Activated CD4-positive, alpha-beta T cell treated with anti-CD3 and anti-CD28 coated beads, Interleukin-2, amount 50 U/mL, for 1 hour (primary cell): ENCODE measurements at places on chromosomes 3 and 15.

DNA sequence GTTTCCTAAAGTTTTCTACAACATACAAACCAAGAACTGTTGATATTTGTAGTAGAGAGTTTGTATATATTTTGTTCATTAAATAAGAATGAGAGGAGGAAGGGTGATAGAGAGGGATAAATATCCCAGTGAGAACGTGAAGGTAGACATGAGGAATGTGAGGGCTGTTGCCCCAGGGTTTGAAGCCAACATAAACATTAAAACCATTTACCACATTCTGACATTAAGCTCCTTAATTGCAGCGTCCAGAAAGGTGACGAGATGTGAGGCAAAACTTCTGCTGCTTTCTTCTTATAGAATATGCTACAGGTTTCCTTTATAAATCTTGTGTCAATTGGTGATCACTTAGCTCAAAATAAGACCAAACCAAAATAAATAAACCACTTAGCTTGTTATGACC, 267.8 kb upstream of the CNTN4 start:
- no peak for DNase-seq

- DNase-seq, result no peak
Measured at GRCh38 chr3:151476344-151477018, 15.6 kb upstream of the IGSF10 start.

- DNase-seq, result no peak
Measured at GRCh38 chr3:39154280-39155021, 1.1 kb upstream of the CSRNP1 start.

- no peak for DNase-seq
Measured at GRCh38 chr3:165503825-165504224, 307.6 kb upstream of the SLITRK3 start.

GRCh38 chr3:53939813-53940212, 48.2 kb upstream of the SELENOK start:
- no peak for DNase-seq

DNA sequence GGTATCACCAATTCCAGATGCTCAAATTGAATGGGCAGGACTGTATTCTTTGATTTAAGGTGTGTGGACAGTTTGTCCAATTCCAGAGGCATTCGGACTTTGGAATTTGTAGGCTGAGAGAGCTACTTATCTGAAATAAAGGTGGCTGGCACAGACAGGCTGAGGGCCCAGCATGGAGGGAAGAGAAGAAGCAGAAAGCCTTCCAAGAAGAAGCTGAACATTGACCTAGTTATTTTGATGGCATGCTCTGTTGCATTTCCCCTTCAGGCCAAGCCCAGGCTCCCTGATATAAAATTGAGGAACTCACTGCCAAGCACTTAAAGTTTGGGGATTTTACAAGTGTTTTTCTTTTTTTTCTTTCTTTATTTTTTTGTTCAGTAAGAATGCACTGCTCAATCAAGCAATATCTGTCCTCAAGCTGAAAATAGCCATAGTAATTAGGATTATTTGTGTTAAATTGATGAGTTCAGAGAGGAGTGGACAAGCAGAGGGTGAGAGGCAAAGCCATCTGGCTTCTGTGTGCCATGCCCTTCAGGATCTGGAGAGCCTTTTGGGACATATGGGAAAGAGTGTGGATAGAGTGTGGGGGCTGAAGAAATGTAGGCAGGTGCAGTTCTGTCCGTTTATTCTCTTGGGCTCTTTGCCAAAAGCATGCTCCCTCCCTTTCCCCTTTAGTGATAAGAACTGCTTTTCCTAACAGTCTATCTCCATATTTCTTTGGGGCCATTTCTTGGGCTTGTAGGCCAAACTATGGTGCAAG, 148.9 kb downstream of the OXSM start:
- no peak for DNase-seq

GRCh38 chr15:50304836-50305235, 39.3 kb upstream of the HDC start:
- no peak for DNase-seq

DNA sequence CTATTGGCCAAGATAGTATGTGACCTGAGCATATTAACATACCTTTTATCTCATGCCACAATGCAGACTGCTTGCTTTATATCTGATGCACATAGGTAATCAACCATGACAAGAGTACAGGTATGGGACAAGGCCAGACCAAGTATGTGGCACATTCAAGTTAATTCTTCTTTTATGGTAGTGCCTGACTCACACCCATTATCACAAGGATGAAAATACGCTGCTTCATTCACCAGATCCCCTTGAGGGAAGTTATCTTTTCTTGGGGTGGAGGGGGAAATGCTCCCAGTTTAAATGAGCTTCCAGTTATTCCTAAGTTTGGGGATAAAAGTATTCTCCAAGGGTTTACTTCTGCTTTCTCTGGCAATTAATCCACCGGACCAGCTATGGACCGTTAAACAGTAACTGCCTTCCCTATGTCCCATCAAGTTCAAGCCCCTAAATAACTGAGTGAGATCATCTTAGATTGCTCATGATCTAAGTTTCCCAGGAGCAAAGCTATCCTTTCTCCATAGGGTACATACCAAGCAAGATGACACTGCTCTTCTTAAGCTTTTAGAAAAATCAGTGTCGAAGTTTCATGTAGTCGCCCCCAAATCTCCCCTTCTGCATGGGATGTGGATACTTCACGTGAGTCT, 1.9 kb downstream of the COL8A1 start:
- DNase-seq, result no peak

DNA sequence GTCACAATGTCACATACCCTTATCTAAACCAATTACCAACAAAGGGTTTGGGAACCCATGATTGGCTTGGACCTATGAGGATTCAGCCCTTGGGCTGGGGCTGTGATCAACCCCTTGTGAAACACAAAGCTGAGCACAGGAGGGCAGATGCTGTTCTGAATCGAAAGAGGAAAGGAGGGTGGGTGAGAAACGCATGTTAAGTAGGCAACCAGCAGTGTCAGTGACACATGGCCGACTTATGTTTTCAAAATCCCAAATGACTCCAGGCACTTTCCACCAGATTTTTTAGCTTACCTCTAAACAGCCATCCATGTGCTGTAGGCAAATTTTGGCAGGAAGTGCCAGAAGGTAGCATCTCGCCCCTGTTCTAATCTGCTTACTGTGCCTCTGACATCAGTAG, 34.1 kb upstream of the KLHL25 start:
- no peak for DNase-seq

GRCh38 chr3:51942603-51943450, 664 bp downstream of the PARP3 start:
- DNase-seq, result peak; percentile 42

DNA sequence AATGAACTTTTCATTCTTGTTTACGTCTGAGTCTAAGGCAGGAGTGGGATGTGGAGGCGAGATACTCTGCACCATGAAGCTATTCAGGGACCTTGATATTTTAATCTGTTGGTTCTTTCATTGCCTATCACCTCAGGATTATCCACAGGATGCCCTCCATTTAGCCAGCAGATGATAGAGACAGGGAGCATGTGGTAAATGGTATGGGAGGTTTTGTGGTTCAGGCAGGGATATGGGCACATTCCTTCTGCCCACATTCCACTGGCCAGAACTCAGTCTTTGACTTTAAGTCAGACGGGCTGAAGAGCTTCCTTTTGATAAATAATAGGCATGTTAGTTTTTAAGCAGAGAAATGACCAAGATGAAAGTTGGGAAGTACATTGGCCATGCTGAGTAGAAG, 548.0 kb upstream of the CCDC54 start:
- no peak for DNase-seq

GRCh38 chr15:93041159-93041547, 47.9 kb downstream of the RGMA start:
- DNase-seq, result no peak

- no peak for DNase-seq
Measured at GRCh38 chr3:33575311-33575710, 135.1 kb upstream of the UBP1 start.

- DNase-seq, result no peak
Measured at GRCh38 chr3:13161771-13162535, 88.7 kb upstream of the IQSEC1 start.

GRCh38 chr3:44419116-44419922, 58.2 kb downstream of the ZNF445 start:
- no peak for DNase-seq

- no peak for DNase-seq
Measured at GRCh38 chr3:170128977-170129431, 52.5 kb downstream of the PHC3 start.

DNA sequence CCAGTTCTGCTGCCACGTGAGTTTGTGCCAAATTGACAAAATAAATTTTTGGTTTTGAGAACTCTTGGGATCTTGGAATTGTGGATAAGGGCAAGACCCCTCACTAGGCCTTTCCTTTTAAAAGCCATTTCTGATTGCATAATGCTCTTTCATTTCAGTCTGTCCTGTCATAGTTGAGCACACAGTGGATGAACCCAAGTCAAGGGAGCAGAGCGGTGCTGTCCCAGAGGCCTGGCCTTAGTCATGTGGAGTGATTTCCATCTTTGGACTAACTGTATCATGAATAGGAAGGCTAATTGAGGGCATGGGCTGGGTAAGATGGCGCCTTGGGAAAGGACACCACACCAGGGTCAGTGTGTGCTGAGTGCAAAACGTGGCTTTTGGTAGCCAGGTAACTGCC, 304.0 kb downstream of the UACA start:
- DNase-seq, result no peak

- no peak for DNase-seq
Measured at GRCh38 chr3:81218023-81218422, 543.4 kb downstream of the GBE1 start.

GRCh38 chr3:50194128-50194902, 2.9 kb downstream of the GNAT1 start:
- peak; percentile 88 for DNase-seq

GRCh38 chr15:32909431-32909830, 191.6 kb downstream of the GREM1 start:
- no peak for DNase-seq

- no peak for DNase-seq
Measured at GRCh38 chr3:174403831-174404230, 455.3 kb upstream of the NAALADL2 start.

DNA sequence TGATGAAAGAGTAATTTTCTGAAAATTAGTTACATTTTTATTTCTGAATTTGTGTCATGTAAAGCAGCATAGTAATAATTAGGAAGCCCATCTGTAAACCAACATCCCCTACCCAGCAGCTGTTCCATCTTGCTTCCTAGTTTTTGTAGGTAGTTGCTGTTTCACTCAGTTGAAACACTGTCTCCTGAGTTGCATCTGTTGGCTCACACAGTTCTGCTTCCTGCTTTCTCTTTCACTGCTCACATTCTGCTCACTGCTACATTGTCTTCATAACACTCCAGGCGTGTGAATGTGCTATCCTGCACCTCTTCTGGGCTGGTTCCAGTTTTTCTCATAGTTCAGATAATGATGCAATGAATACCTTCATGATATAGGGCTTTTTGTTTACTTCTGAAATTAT, 123.4 kb downstream of the EPHB1 start:
- no peak for DNase-seq

DNA sequence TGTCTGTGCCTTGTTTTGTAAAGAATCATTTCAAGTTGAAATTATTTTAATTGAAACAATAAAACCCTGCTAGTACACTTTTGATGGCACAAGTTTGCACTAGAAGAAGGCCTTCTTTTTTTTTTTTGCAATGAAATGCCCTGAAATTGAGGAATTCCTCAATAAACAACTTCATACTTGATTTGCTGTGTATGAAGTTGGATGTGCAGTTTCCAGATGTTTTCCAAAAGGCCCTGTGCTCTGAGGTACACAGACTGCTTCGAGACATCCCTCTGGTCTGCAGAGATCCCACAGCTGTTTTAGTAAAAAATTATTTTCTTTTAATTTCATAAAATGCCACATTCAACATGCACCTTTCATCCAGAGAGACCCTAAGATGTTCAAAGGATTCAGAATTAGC, 48.9 kb downstream of the HES1 start:
- DNase-seq, result no peak

DNA sequence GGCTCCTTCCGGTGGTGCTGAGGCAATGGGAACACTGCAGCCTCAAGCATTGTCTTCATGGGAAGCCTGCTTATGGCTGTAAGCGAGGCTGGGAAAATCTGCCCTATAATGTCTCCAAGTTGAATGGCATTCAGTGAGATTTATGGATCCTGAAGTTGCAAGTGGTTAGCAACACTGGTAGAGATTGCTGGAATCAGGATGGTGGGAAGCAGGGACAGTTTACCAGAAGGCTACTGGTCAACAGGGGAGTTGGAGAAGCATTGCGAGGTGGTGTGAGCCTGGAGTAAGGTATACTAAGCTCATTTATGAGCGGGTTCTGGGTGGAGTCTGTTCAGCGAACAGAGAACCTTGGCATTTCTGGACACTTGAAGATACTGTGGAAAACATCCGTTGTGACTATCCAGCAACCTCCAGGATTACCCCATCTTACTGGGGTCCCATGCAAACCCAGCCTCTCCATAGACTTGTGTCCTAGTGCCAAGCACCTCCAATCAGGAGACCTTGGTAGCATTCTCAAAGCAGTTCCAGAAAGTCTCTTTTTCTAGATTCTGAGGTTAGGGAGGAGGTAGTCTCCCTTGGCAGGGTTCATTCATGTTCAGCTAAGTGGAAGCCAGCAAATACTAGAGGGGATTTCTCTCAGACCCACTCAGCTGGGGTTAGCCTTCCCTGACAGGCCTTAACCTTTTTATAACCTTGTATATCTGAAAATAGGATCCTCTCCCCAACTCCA, 7.3 kb downstream of the RPSA start:
- no peak for DNase-seq

DNA sequence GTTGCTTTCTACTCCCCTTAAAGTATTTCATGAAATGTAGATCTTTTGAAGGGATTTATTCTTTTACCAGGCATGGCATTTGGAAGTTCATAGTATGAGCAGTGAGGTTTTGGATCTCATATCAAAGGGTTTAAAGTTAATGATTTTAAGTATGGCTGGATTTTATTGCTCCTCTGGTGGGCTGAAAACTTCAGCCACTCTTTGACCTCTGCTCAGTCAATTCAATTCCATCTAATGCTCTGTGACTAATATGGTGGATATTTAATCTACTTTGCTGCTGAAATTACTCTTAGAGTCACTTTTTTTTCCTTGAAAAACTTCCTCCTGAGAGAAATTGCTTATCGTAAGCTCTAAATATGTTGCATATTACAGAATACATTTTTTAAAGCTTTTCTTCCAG, 218.6 kb downstream of the NR2F2 start:
- no peak for DNase-seq

GRCh38 chr15:83282776-83283137, 1.7 kb downstream of the BNC1 start:
- DNase-seq, result no peak

GRCh38 chr15:52663536-52664294, 15.5 kb downstream of the ATOSA start:
- DNase-seq, result no peak

- no peak for DNase-seq
Measured at GRCh38 chr3:73291541-73291940, 230.1 kb downstream of the EBLN2 start.
